HT-29 (cell line): ENCODE measurements at places on chromosomes 12 and 14. TPM values are rescaled to one million over a fixed set of nuclear protein-coding genes. Genes with fewer than 3 reads are reported as not detected.

DNA sequence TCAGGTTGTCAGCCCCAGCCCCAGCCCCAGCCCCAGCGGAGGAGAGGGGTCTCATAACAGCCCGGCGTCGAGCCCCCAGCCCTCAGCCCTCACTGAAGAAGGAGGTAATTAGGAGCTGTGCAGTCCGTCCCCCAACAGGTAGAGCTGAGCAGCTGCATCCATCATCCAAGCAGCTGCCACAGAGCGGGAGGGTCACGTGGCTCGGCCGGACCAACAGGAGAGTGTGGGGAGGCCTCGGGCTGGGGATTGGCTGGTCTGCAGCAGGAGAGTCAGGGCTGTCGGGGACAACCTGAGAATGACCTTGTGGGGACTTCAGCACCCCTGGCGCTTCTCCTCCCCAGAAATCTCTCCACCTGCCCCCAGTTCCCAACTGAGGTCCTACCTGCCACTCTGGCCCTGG is 29.6 kb downstream of the SMUG1 start:
- DNase-seq: peak; percentile 78

GRCh38 chr14:35342489-35343010 is 50.4 kb downstream of the PSMA6 start:
- DNase-seq: no peak

- DNase-seq: no peak
Measured at GRCh38 chr12:128617304-128617833, 206.4 kb downstream of the SLC15A4 start.

Gene RNU4-1
- under 0.01 TPM in 1 of 2 replicates, not detected in the other for total RNA-seq

Gene B4GALNT1
- 3.1 and 5.8 TPM in 2 replicates for total RNA-seq

Gene SMCO2
- total RNA-seq: 0.16 TPM in 1 of 2 replicates, not detected in the other

- DNase-seq: no peak
Measured at GRCh38 chr14:79588398-79588797, 622.9 kb downstream of the DIO2 start.

DNA sequence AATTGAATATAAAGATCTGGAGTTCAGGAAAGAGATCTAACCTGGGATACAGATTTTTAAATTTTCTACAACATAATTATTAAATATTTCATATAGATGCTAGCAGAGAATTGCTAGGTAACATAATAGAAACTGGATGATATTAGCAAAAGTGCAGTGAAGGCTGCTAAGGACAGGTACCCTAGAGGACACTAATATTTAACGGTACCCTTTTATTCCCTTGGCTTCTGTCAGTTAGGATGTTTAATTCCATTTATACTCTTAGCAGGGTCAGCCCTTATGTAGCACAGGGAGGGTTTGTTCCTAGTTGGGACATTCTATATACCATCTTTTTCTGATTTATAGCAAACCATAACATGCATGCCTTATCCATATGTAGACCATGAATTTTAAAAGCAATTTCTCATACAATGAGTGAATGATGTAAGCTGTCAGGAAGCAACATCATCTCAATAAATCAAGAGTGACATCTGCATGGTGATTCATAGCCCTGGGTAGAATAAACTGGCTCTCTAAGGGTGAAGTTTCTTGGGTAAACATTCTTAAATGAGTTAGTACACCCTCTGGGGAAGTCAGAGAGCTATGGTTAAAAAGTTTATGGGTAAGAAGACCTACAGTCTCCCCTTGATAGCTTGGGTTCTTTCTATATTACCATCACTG is 404.4 kb upstream of the MGAT4C start:
- DNase-seq: peak; percentile 20

GRCh38 chr12:115172521-115172920 is 488.5 kb upstream of the TBX3 start:
- no peak for DNase-seq

GRCh38 chr12:45944771-45945170 is 45.6 kb downstream of the SCAF11 start:
- DNase-seq: no peak

Gene NRIP2
- total RNA-seq: not detected in 2 replicates

Gene SERPINA9
- not detected in 2 replicates for total RNA-seq

GRCh38 chr12:116537101-116537904 is 21.9 kb upstream of the MAP1LC3B2 start:
- no peak for DNase-seq

DNA sequence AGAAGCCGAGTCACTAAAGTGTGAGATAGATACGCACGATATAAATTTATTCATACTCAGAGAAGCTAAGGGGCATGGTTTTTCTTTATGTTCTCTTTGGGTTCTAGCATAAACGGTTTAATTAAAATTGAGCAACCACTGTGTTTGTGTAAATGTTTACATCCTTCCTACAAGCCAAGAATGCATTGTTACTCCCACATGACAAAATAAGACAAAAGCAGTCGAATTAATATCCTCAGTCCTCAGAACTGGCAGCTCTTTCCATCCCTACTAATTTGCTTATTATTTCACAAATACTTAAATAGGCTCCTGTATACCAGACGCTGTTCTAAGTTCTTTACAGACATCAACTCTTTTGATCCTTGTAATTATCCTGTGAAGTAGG is 32.0 kb downstream of the SSPN start:
- DNase-seq: no peak

DNA sequence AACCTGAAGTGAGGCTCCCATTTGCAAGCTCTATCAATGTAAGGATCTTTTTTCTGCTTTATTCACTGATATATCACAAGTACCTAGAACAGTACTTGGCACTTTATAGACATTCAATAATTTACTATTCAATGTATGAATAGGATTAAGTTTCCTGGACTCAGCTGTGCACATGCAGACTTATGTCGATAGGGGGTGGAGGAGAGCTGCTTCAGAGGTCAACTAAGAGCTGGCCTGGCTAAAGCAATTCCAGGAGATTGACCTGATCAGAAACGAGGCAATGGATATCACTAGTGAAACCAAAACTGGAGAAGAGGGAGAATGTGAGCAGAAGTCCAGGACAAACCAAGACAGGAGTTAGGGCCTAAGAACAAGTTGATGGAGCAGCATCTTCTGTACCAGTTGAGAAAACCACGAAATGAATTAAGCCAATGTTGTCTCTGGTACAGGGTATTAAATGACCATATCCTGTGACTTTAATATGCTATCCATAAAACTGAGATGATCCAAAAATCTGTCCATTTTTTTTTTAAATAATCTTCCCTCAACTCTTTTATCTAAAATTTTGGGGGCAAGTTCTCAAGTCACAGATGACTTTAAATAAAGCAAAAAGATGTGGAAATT is 169.2 kb downstream of the PIK3C2G start:
- DNase-seq: peak; percentile 70

Gene WIF1
- not detected in 2 replicates for total RNA-seq
